Hematopoietic multipotent progenitor cell treated with erythropoietin and hydrocortisone succinate and interleukin-3 and kit ligand, for 6 days (in vitro differentiated cells): ENCODE measurements at places on chromosomes 1 and 21.

- DNase-seq: no peak
These were observed 3.5 kb downstream of the CDC42 start for GRCh38 chr1:22056043-22056442.

- no peak for DNase-seq
These were observed 26.3 kb downstream of the TFAP2E start for GRCh38 chr1:35599411-35599810.

DNA sequence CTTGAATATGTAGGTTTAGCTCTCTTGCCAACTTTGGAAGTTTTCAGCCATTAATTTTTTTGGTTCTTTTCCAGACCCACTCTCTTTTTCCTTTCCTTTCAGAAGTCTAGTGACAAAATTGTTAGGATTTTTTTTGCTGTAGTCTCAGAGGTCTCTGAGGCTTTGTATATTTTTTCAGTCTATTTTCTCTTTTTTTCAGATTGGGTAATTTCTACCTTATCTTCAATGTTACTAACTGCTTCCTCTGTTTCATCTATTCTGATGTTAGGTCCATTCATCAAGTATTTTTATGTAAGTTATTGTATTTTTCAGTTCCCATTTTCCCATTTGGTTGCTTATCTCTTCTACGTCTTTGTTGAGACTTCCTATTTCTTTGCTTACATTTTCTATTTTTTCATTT is 15.7 kb downstream of the RGS2 start:
- DNase-seq: no peak

GRCh38 chr1:87673309-87673708 is 344.6 kb downstream of the LMO4 start:
- no peak for DNase-seq

- no peak for DNase-seq
These were observed 630 bp upstream of the DBT start for GRCh38 chr1:100250264-100250663.

GRCh38 chr1:164846731-164847691 is 288.0 kb downstream of the PBX1 start:
- no peak for DNase-seq

DNA sequence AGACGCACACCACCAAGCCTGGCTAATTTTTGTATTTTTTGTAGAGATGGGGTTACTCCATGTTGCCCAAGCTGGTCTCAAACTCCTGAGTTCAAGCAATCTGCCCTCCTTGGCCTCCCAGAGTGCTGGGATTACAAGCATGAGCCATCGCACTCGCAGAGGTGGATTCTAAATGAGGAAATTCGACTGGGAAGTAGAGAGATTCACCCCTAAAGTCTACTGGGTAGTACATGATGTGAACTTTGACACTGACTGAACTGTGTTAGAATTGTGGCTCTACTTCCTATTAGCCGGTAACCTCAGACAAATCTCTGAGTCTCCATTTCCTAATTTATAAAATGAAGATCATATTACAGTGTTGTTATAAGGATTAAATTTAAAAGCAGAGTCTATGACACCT is 276.0 kb upstream of the NR5A2 start:
- no peak for DNase-seq

GRCh38 chr1:156438278-156438987 is 62.1 kb downstream of the MEF2D start:
- no peak for DNase-seq

DNA sequence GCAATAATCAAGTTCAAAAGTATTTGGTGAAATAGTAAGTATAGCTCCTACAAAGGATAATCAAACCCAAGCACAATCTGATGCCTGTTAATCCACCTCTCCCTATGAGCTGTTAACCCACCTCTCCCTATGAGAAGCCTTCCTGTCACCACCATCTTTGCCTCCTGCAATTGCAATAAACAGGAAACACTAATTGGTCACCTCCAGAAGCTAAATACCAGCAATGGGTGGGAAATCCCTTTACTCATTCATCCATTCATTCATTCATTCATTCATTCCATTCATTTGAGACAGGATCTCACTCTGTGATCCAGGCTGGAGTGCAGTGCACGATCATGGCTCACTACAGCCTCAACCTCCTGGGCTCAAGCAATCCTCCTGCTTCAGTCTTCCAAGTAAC is 132.8 kb downstream of the RERE start:
- DNase-seq: no peak

DNA sequence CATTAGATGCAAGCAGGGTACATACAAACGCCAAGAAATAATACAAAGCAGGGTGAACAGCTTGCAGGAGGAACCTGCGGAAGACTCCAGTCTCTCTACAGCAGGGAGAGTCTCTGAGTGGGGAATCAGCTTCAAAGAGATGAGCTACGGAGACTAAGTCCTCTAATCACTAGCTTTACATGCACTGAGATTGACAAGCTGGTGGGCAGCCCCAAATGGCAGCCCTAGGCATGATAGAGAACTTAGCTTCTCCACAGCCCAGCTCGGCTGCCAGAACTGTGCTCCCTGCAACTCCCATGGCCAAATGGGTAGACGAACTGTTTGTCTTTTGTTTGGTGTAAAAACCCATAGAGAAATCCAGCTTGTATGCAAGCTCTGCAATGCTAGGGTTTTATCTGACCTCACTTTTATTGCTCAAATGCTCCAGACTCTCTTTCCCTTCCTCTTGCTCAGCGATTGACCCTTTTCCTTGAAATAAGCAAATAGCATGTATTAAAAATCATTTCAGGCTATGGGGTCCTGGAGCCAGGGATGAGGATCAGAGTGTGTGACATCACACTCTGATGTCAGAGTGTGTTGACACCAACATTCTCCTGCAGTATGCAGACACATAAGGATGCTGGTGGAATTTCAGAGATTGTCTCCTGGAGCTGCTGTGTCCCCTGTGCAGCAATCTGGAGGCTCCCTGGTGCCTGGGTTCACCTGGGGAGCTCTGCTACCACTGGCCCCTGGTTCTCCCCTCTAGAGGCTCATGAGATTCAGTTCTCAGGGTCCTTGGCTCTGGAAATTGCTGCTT is 238.5 kb downstream of the TTLL7 start:
- no peak for DNase-seq

DNA sequence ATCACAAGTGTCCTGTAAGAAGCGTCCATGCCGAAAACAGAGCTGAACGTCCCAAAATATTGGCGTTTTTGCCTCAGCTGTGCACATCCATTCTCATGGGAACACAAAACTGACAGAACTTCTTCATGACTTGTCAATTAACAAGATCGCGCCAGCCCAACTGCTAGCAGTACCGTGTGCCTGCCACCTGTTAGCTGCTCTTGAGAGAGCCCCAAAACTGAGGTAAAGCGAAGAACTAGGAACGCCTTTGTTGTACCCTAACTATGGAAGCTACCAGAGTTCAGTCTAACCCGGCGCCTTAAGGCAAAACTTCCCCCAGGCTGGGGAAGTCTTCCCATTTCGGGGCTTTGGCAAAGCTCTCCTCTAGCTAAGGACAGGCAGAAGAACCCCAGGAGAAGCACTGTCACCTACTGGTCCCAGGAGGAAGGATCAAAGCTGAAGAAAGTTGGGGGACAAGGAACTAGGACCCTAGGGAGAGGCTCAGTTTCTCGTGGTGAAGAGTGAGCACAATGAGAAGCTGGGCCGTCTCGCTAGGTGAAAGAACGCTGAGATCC is 719 bp downstream of the EYA3 start:
- peak; percentile 74 for DNase-seq

DNA sequence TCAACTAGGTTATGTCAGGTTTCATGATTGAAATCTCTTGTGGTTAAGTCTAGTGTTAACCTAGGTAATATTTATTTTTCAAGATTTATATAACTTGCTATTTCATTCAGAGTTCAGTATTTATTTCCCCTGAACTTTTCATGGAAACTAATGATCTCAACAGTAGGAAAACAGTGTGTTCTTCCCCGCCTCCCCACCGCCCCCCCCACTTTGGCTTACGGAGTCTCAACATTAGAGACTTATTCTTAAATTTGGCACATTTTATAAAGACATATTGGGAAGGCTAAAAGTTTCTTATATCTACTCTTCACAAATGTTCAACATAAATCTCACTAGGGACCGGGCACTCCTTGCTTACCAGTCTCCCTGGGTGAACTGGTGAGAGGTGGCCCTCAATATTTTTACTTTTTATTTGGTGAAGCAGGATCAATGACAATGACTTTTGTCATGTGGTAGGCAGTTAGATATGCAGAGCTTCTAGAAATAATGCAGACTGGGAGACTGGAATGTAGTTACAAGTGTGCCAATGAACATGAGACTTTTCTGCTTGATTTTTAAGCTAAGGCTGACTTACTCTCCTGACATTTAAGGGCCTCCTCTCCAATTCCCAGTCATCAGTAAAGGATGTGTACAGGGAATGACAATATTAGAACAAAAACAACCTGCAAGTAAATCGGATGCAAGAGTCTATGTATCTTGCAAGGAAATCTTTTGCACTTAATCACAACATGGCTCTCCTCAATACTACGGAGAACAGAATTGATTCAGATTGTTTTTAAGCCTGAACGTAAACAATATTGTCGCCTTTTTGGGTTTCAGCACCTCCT is 1.7 kb upstream of the MAN1A2 start:
- no peak for DNase-seq

- no peak for DNase-seq
These were observed at the start of gene COL8A2 for GRCh38 chr1:36125129-36125991. COL8A2 (minus strand) TSS chr1:36125222; CDS start chr1:36100242, 24,980 bp downstream.

DNA sequence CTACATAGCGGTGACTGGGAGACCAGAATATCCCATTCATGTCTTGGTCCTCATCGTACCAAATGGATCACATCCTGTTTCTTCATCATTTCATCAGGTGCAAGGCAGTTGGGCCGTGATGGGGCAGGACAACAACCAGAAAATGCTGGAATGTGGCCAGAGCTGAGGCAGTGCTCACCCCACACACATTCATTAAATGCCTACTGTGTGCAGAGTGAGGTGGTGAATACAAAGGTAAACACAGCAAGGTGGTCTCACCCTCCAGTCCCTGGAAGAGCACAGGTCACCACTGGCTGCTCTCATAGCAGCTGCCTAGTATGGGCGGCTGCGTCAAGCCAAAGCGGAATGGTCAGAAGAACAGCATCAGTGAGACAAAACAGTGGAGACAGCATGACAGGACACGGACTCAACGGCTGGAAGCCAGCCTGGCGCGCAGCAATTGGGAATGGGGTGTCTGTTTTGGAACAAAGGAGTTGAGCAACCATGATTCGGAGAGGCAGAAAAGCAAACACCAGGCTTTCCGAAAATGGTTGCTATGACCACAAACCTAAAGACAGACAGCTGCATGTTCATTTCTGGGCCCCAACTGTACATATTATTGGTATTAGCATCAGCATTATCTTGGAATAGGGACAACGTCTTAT is 5.6 kb upstream of the ADAMTSL4 start:
- no peak for DNase-seq

- DNase-seq: no peak
These were observed 320.5 kb downstream of the KCTD3 start for GRCh38 chr1:215887627-215888026.

DNA sequence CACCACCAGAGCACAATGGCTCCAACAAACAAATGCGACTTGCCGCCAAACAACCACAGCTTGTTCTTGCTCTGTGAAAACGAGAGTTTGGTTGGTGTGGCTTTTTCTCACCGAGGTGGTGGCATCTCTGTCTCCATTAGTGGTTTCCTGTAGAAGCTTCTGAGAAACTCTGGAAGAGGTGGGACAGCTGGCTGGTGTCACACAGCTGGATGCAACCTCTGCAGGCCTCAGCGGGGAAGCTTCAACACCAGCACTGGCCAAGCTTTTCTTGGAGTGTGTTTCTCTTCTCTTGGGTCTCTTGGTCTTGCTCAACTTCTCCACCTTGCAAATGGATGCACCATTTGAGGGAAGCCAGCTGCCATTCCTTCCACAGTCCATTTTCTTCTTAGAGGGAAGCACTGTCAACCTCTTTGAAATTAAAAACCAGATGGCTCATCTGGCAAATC is 124.8 kb downstream of the KCNN3 start:
- DNase-seq: no peak

GRCh38 chr1:11157867-11158266 is 31.3 kb upstream of the ANGPTL7 start:
- DNase-seq: no peak

DNA sequence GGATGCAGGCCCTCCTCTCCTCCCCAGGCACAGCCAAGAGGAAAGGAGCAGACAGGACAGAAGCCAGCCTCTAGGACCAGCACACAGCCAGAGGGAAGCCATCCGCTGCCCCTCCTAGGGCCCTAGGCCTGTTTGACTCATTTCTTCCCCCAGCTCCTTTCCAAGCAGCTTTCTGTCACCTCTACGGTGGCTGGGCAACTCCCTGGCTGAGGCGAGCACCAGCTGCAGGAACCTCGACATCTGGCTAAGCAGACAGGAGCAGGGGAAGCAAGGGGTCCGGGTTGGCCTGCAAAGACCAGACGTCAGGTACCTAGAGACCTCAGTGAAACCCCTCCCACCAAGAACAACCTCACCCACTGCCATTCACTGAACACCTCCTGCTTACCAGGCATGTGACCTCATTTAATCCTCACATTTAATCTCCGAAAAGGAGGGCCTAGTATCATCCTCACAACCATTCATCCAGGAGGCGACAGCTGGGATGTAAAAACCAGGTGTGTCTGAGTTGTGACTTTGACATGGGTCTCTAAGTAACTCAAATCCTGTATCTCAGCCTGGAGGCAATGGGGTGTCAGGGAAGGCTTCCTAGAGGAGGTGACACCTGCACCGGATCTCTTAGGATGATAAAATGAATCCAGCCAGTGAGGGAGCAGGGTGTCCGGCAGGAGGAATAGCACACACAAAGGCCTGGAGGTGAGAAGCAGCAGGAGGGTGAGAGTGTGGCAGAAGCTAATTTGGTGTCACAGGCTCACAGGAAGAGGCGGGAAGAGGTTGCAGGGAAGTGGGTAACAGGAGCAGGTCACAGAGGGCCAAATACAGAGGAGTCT is 5.9 kb downstream of the LRP8 start:
- DNase-seq: no peak

DNA sequence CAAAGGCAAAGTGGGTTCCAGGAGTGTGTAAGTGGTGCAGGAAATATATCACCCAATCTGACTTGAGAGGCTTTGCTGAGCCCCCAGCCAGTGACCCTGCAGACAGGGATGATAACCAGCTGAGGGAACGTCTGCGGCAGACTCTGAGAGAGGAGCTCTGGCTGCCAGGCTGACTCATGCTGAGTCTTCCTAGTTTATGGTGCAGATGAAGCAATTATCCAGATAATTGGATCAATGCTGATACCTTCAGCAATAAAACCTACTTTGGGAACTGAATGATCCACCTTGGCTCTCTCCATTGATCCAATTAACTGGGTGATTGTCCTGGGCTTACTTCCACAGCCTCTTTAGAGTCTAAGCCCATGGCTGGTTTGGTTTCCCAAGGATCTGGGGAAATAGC is 7.3 kb downstream of the C8B start:
- DNase-seq: no peak

GRCh38 chr1:182329471-182329870 is 62.1 kb downstream of the GLUL start:
- peak; percentile 45 for DNase-seq

DNA sequence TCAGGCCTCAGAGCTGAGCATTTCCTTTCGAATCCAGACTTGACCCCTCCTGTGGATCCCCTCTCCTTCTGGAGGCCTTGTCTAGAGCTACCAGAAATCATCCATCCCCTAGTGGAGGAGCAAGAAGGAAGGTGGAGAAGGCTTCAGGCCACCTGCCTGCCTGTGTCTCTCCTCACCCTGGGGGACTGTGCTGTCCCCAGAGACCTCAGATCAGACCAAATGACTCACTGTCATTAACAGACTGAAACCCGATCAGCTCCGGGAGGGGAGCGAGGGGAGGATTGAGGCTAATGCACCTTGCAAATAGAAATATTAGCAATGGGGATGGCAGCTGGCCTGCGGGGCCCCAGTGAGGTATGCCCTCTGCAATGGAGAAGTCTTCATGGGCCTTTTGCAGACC is 2.1 kb downstream of the MYBPH start:
- DNase-seq: no peak
